ENCODE measurements at places on chromosomes 7 and 10.

- no peak for DNase-seq
Measured at GRCh38 chr10:75083972-75084833, 27.3 kb upstream of the SAMD8 start.

- no peak for DNase-seq
Measured at GRCh38 chr7:139830782-139831501, 1.9 kb downstream of the TBXAS1 start.

- no peak for DNase-seq
Measured at GRCh38 chr7:23967949-23968599, 258.1 kb downstream of the STK31 start.

DNA sequence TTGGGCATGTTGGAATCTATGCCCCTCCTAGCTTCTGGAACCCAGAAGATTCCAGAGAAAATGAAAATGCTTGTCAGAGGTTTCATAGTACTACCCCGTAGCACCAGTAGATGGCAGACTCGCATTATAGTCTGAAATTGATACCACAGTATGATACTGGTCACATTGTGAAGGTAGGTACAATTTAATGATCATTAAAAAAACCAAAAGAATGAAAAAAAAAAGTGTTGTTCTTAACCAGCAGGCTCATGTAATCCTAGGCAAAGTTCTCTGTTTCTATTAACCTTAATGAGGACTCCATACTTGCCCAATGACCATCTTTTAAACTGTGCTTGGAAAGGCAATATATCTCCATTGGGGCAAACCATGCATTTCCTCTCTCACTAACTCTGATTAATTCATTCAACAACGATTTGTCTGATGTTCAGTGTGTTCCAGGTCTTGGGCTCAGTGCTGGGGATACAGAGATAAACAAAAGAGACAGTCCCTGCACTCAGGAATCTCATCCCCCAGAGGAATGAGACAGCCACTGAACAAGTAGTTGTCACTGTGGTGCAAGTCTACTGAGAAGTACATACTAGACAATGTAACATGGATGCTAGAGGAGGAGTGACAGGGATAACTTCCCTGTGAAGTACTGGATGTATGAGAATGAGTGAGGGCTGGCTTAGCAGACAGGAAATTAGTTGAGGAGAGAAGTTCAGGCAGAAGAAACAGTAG is 223.5 kb upstream of the PHYHIPL start:
- no peak for DNase-seq

GRCh38 chr7:149599636-149600206 is 102.1 kb upstream of the ZNF746 start:
- DNase-seq, result no peak

DNA sequence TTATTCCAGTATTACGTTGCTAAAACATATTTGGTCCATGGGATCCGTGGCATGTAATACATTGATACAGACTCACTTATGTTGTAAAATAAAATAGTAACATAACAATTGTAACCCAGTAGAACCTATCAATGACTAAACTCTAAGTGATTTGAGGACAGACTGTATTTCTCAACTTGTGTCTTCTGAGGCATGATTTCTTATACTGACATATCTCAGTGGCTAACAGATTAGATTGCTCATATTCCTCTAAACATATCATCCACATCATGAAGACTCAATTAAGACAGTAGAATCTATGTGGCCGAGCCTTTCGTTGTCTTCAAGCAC is 72.3 kb downstream of the CREB5 start:
- no peak for DNase-seq

DNA sequence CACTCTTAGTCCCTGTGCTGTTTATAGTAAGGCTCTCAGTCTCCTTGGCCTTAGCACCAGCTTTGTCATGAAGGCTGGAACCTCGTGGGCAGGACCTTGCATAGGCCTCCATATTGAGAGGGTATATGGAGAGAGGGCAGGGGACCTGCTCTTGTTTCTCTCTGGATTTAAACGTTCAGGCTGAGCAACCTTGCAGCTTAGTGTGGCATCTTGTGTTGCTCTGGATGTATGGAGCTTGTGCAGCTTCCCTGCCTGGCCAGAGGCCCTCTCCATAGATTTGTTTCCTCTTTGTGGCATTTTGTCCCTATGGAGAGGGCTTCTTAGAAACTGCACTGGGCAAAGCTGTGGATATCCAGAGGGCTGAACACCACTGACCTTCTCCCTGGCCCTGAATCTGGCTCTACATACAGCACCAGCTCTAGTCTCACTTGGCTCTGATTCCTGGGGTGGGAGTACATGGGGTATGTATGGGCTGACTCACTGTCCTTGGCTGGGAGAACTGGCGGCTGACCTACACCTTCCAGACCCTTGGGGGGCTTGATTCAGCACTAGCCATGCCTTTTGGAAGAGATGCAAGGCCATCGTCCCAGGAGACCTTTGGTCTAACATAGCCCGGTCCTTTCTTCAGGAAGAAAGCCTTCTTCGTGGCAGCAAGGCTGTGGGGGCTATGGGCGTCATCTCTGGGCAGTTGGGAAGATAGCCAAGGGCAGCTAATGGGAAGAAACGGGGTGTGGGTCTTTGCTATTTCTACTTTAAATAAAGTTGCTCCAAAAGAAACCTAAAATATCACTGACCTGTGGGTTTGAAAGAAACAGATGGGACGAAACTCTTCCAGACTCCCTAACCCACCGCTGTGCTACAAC is 30.5 kb downstream of the ITPRIP start:
- no peak for DNase-seq

- peak; percentile 7 for DNase-seq
Measured at GRCh38 chr10:19929506-19930140, 113.4 kb downstream of the PLXDC2 start.

DNA sequence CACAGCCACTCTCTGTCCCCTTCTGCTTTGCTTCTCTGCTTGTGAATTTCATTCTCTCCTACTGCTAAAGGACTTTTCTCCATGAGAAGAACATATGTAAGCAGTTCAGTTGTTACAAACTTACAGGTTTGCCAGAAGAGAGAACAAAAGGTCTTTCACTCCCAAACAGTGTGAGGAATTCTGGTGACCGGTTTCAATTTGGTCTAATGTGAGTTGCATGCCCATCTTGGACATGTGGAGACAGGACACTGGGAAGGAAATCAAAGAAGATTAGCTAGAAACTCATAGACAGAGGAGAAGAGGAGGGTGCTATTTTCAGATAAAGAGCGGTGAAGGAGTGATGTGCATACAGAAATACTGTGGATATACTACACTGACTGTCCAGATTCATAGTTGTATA is 209.5 kb upstream of the INHBA start:
- DNase-seq, result no peak

DNA sequence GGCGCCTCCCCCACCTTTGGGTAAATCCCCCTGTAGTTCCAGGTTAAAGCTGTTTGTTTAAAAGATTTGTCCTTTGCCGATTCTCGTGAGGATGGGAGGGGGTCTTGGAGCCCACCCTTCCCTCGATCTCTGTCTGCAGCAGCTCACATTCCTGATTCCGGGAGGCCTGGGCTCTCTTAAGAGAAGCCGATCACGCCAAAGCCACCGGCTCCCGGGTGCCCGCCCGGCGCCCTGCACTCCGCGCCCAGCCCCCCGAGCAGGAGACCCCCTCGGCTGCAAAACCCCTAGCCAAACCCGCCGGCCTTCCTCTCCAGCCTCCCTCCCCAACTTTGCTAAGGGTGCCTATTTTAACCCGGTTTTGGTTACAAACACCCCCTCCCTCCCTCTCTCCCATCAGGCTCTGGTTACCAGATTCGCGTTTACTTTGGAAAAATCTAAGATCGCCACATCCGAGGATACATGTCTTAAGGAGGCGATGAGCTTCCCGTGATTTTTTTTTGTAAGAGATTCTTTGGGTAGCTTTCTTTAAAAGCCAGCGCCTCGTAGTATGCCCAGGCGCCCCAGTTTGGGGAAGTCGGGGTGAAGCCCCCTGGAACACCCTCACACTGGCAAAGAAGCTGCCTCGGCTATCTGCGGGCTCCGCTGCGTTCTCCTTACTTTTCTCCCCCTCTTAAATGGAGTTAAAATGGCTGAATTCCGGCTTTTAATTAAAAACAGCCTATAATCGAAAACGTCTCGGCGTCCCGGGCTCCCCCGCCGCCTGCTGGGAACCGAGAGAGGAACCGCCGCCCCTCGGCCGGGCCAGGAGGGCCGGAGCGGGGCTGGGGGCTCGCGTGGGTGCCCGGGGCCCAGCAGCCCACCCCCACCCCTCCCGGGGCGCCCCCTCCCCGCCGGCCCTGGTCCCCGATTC is 983 bp downstream of the TNRC18 start:
- peak; percentile 66 for DNase-seq

GRCh38 chr10:74314166-74314565 is 163.1 kb downstream of the ADK start:
- no peak for DNase-seq

GRCh38 chr10:92689663-92690210 is at the start of gene HHEX:
TSS of gene HHEX (plus strand) at chr10:92689955. CDS start at chr10:92689987, 32 bp downstream.
- DNase-seq, result peak; percentile 79

GRCh38 chr10:88226071-88226659 is 357.0 kb downstream of the RNLS start:
- DNase-seq, result no peak

- no peak for DNase-seq
Measured at GRCh38 chr7:141480953-141481352, 70.3 kb upstream of the AGK start.

GRCh38 chr7:144854839-144855424 is 19.1 kb upstream of the TPK1 start:
- peak; percentile 19 for DNase-seq

- DNase-seq, result no peak
Measured at GRCh38 chr10:113283189-113283588, 269.7 kb upstream of the HABP2 start.

DNA sequence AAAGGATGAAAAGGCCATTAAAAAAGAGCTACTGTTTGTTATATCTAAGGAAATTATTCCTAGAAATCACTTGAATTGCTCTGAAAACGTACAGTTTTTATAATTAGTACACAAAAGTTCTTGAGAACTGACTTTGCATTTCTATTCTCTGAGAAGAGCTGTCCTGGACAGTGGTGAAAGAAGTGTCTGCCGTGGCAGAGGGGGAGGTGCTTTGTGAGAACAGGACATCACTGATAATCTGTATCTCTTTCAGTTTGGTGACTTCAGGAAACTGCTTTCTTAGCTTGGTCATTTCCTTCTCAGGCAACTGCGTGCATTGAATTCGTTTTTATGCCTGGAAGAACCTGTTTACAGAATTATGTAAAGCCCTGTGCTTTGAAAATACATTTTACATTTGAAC is 52.1 kb downstream of the POLL start:
- DNase-seq, result no peak

DNA sequence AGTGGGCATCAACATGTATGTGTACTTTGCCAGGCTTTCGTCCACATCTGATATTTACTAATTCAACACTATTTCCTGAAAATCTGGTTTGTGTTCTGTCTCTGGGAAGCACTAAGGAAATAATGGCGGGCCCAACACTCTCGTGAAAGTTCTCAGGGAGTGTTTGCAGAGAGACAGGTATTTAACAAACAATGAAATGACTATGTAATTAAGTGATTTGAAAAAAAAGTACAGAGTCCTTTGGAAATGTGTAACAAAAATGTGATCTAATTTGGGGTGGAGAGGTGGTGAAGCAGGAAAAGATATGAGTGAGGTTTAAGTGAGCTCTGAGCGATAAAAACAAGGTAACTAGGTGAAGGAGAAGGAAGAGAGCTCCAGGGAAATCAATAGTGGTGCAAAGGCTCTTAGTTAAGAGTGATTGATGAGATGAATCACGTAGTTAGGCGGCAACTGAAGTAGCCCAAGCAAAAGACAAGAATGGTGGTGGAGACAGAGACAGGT is 95.3 kb upstream of the DNAJB12 start:
- no peak for DNase-seq

GRCh38 chr10:70726909-70727495 is 54.7 kb downstream of the ADAMTS14 start:
- DNase-seq, result no peak

DNA sequence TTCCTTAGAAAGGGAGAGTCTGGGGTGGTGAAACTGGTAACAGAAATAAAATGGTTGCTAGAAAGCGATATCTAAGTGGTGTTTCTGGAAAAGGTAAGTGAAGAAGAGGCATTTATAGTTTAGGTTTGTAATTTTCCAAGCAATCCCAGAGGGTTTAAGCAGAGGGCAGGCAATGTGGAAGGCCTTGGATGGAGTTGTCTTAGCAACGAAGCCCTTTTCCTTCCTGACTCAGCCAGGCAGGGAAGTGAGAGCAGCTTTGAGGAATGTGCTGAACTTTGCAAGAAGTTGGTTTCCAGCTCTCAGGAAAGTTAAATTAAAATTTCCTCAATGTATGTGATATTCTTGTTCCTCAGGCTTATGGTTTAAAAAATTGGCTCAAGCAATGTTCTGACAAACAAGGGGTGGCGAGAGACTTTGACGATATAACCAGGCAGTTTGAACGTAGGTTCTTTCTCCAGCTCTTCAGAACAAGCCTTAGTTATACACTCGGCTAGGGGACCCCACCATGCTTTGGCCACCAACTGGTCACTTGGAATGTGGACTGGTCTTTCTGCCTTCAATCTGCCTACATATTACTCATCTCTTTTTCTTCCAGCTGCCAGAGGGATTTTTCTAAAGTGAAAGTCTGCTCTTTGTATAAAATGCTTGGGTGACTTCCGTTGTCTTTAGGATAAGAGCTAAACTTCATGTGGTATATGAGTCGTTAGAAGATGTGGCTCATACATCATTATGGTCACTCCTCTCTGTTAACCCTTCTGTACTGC is 66.9 kb upstream of the SLC25A13 start:
- peak; percentile 36 for DNase-seq

- DNase-seq, result peak; percentile 16
Measured at GRCh38 chr7:38451840-38452239, 178.4 kb upstream of the TARP start.

- DNase-seq, result no peak
Measured at GRCh38 chr10:71659111-71659634, 60.4 kb downstream of the C10orf105 start.

DNA sequence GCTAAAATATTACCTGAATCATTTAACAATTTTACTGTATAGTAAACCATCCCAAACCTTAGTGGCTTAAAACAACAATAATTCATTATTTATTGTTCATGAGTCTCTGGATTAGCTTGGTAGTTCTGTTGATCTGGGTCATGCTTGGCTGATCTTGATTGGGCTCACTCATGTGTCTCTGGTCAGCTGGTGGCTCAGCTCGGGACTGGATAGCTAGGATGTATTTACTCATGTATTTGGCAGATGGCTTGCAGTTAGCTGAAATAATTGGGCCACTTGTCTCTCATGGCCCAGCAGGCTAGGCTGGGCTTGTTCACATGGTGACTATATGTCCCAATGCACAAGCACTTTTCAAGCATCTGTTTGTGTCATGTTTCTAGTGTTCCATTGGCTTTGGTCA is 262.8 kb downstream of the BBS9 start:
- no peak for DNase-seq

GRCh38 chr10:71631007-71631861 is 88.3 kb downstream of the C10orf105 start:
- no peak for DNase-seq

GRCh38 chr7:1705856-1706255 is 35.8 kb downstream of the ELFN1 start:
- no peak for DNase-seq

DNA sequence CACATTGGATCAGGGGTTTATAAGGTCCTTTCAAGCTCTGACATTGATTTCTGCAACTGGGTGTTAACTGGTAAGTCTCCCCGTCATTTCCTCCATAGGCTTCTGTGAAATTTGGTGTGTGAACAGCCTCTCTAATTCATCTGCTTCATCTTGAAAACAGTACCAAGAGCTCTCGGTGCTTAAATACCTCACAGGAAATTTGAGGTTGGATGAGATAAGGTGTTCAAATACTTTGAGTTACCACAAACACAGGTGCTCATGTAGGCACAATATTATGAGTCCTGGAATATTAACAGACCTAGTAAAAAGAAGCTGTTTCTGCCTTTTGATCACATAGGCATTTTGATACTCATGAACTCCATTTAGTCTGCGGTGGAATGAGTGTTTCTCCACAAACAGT is 85.2 kb downstream of the RTKN2 start:
- DNase-seq, result no peak

- no peak for DNase-seq
Measured at GRCh38 chr7:137025469-137026175, 157.2 kb downstream of the CHRM2 start.

Data from hepatic stellate cell (primary cell).